ENCODE measurements at places on chromosomes 3 and 15. TPM values are rescaled to one million over a fixed set of nuclear protein-coding genes. Genes with fewer than 3 reads are reported as not detected.

The ANKDD1A gene
- total RNA-seq: 1.7 TPM

The IL1RAP gene
- 4.6 TPM for total RNA-seq

The TIMP4 gene
- 13.6 TPM for total RNA-seq

The SLC38A3 gene
- 0.15 TPM for total RNA-seq

The CHRNA5 gene
- 29.3 TPM for total RNA-seq

The ECE2 gene
- not detected for total RNA-seq

The AVEN gene
- total RNA-seq: 22.5 TPM

Measured in A549 treated with AZD2906 at 1 μM for 4 hours (cell line).